ENCODE measurements at places on chromosomes 2 and 18.

DNA sequence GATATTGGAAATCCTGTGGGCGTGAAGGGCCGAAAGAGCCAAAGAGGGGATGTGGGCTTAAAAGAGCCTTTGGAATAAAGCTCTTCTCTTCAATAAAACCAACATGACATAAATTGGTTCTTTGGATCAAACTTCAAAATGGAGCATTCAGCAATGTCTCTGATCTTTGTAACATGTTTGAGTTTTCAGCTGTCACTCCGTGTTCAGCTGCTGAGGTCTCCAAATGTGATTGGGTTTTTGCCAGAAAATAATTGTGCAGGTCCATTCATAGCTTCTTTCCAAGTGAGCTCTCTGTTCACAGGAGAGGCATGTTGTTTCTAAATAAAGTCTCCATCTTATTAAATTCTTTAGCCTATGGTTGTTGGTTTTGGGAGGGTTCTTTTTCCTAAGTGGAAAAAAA lies 127.6 kb upstream of the CCDC68 start:
- DNase-seq: no peak

DNA sequence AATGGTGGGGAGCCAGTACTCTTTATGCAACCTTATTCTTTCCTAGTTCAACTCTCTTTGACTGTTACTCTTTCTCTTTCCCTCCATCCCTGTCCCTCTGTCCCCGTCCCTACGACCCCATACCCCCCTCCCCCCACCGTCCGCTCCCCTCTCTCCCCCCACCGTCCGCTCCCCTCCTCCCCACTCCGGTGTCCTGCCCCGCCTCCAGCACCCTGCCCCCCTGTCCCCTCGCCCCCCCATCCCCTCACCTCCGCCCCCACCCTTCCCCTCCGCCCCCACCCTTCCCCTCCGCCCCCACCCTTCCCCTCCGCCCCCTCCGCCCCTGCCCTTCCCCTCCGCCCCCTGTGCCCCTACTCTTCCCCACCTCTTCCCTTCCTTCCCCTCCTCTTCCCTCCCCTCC lies 128.4 kb downstream of the LPIN1 start:
- no peak for DNase-seq

- no peak for DNase-seq
These were observed 58.2 kb downstream of the ANKMY1 start for GRCh38 chr2:240499309-240500301.

GRCh38 chr2:28216331-28216730 lies 176.3 kb upstream of the FOSL2 start:
- DNase-seq: no peak

- DNase-seq: no peak
These were observed 16.6 kb downstream of the FAM168B start for GRCh38 chr2:131076707-131077106.

DNA sequence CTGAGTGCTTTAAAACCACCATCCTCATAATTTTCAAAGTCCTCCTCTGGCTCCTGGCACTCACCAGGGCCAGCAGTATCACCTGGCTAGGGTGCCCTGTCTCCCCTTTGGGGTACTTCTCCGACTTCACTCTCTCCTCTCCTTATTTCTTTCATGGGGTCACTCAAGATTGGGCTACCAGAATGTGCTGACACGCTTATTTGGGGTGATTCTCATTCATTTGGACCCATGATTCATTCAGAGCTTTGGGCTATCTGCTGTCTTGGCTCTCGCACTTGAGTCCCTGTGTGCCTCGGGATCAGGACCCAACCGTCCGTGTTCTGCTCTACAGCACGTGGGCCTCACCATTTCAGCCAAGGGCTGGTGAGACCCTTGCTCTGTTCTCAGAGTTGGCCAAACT lies 70.1 kb upstream of the NEDD4L start:
- DNase-seq: no peak

GRCh38 chr2:38462121-38462661 lies 85.1 kb upstream of the ATL2 start:
- no peak for DNase-seq

GRCh38 chr2:101706819-101707177 lies 9.3 kb downstream of the MAP4K4 start:
- DNase-seq: peak; percentile 20

DNA sequence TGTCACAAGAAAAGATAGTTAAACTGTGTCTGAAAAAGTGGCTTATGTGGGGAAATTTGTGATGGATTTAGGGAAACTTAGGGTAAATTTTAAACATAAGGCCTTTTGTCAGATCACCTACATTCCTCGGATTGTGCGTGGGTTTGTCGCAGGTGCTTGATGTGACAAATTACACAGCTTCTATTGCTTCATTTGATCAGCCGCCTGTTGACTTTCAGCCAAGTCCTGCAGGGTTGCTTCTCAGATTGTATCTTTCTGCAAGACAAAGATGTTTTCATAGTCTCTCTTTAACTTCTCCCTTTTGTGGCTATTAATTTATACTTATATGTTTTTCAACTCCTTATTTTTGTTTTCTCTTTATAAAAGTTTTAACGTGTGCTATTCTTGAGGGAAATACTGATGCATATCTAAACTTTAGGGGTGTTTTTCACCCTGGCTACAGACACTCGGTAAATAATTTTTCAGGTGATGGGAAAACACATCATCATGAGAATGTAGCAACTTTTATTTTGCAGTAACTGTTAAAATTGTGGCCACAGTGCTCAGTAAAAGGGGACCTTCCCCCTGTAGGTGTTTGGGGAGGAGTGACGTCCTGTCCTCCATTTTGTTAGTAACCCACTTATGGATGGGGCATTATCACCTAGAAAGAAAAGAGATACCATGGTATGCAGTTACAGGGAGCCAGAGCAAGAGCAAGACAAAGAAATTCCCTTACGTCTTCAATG lies 31.4 kb downstream of the GALM start:
- peak; percentile 50 for DNase-seq

- no peak for DNase-seq
These were observed 277.1 kb upstream of the CCDC68 start for GRCh38 chr18:55236150-55236931.

DNA sequence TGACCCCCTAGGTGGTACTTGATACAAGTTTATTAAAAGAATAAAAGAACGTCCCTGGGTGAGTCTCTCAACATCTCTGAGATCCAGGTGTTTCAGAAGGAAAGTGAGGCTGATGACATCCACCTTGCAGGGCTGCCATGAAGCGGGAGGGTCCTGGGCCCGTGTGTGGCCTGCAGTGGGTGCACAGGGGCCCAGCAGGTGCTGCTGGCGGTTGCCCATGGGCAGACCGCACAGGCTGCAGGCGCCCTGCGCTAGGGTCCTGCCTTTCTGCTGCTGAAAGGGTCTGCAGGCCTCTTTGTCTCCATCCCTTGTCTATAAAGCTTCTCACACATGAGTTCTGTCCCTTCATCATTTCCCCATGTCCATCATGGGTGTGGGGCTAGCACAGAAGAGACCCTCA lies 247.0 kb downstream of the TFCP2L1 start:
- no peak for DNase-seq

- no peak for DNase-seq
These were observed 26.1 kb upstream of the SLC38A11 start for GRCh38 chr2:164981217-164981990.

- no peak for DNase-seq
These were observed 230.4 kb downstream of the MREG start for GRCh38 chr2:215782965-215783364.

DNA sequence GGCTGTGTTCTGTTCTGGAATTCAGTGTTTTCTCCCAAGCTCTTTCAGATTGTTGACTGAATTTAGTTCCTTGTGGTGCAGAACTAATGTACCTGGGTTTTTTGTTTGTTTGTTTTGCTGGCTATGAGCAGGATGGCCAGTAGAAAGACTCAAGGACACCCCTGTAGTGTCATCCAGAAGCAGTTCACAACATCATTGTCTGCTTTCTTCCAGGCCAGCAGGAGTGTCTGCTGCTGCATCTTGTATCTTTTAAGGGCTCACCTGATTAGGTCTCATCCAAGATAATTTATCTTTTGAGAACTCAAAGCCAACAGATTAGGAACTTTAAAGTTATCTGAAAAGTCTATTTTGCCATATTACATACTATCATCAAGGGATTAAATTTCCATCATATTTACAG lies 318.5 kb upstream of the MC4R start:
- no peak for DNase-seq

- no peak for DNase-seq
These were observed 88.1 kb downstream of the ITSN2 start for GRCh38 chr2:24272161-24272802.

DNA sequence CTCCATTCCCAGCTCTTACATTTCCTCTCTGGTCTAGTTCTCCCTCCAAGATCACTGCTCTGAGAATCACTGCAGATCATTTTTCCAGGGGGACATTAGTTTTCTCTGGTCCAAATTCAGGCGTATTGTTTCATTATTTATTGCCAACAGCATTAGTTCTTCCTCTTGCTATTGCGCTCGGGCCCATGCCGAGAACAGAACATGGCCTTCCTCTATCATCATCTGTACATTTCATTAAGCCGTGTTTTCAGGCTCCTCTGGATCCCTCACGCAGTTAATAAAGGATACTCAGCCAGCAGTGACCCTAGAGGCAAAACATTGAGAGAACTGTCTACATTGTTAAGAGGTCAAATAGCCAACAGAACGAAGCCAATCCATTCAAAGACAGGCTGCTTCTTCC lies 63.9 kb downstream of the CCBE1 start:
- DNase-seq: no peak

DNA sequence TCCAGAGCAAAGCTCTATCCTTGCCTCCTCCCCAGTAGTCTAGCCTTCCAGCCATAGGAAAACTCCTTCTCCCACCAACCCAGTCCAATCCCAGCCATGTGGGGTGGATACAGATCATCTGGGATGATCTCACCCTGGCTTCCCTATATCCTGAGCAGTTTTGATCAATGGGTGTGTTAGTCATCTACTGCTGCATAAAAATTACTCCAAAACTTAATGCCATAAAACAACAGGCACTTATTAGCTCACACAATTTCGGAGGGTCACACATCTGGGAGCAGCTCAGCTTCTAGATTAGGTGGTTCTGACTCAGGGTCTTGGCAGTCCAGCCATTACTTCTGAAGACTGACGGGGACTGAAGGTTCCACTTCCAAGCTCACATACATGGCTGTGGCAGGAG lies 190.4 kb downstream of the SPP2 start:
- no peak for DNase-seq

- DNase-seq: no peak
These were observed 10.8 kb downstream of the LRRFIP1 start for GRCh38 chr2:237638176-237638575.

DNA sequence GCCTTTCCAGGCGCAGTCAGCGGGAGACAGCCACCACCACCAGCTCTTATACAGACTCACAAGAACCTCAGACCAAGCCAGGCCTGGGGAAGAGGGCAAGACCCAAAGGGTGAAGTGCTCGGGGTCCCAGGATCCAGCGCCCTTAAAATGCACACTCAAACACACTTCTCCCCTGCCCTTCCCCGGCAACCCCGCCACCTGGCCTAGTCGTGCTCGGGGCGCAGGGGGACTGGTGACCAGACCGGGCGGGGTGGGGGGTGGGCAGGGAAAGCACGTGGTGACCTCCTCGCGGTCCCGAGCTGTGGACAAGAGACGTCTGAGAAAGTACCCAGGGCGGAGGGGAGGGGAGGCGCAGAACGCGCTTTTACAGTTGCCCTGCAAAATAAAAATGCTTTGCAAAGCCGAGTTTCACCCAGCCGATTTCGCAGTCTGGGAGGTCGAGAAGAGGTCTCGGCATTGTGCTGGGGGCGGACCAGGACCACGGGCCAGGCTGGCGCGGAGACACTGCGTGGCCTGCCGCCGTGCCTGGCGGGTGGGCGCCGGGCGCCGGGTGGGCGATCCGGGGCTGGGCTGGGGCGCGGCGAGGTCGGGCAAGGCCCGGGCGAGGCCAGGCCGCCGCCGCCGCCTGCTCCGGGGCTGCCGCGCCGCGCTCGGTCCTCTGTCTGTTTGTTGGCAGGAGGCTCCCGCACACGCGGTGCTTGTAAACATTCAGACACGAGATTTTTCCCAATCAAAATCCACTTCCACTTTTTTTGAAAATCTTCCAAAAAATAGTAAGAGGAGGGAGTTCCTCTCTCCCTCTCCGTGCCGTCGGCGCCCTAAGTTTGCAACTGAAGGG lies 2.0 kb downstream of the BCL11A start:
- no peak for DNase-seq

DNA sequence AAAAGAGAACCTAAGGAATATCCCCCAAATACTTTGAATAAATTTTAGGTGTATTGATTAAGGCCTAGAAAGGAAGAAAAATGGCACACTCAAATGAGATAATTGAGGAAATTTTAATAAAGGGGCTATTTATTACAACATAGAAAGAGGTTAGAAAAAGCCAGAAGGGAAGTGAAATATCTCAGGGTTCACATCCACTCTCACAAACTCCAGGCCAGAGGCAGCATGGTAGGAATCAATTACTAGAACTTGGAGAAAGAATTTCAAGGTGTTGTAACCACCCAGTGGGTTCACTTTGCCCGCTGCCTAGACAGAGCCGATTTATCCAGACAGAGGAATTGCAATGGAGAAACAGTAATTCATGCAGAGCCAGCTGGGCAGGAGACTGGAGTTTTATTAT lies 617.5 kb upstream of the ACVR2A start:
- DNase-seq: no peak

GRCh38 chr2:85485815-85486214 lies 53.2 kb upstream of the MAT2A start:
- DNase-seq: no peak

- no peak for DNase-seq
These were observed 1.1 kb downstream of the NCKAP1 start for GRCh38 chr2:183037074-183037552.

GRCh38 chr2:143582046-143582747 lies 453.0 kb downstream of the ARHGAP15 start:
- no peak for DNase-seq

- no peak for DNase-seq
These were observed 321.5 kb downstream of the GALNT13 start for GRCh38 chr2:154193246-154193645.
